KG1 (cell line): ENCODE measurements at places on chromosomes 16 and 17.

DNA sequence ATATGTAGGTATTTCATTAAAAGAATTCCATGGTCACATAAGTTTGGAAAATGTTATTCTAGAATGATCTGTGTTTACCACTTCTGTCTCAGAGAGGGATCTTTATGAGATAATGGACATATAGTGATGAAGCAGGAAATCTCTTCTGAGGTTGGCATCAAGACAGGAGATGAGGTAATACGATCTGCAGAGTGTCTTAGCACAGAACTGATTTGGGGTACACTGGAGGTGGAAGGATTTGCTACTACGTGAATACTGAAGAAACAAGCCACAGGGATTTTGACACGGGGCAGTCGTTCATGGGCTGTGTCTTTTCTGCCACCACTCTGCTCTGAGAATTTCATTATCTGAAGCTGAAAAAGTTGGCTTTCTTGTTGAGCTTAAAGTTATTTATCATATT lies 5.5 kb downstream of the CBFB start:
- no peak for DNase-seq

GRCh38 chr17:27603880-27604794 lies 26.9 kb upstream of the LGALS9 start:
- DNase-seq, result no peak

DNA sequence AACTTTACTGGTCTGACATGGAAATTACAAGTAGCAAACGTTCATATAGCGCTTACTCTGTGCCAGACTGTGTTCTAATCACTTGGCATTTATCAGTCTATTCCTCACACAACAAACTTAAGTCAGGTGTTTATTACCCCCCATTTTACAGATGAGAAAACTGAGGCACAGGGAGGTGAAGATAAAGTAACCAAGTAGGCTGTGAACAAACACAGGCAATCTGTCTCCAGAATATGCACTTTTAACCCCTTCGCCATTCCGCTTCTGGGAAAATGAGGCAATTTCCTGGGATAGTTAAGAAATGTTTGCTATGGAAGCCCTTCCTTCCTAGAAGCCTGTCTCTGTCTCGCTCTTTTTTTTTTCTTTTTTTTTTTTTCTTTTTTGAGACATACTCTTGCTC lies 12.2 kb upstream of the CXCL16 start:
- DNase-seq, result no peak

DNA sequence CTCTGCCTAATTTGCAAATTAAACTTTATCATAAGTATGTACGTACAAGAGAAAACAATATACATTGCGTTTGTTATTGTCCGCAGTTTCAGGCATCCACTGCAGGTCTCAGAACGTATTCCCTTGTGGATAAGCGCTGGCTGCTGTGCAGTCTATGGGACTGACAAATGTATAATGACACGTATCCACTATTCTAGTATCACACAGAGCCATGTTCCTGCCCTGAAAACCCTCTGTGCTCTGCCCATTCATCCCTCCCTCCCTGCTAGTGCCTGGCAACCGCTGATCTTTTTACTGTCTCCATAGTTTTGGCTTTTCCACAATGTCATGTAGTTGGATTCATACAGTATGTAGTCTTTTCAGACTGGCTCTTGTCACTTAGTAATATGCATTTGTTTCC lies 179.4 kb downstream of the MAF start:
- no peak for DNase-seq

DNA sequence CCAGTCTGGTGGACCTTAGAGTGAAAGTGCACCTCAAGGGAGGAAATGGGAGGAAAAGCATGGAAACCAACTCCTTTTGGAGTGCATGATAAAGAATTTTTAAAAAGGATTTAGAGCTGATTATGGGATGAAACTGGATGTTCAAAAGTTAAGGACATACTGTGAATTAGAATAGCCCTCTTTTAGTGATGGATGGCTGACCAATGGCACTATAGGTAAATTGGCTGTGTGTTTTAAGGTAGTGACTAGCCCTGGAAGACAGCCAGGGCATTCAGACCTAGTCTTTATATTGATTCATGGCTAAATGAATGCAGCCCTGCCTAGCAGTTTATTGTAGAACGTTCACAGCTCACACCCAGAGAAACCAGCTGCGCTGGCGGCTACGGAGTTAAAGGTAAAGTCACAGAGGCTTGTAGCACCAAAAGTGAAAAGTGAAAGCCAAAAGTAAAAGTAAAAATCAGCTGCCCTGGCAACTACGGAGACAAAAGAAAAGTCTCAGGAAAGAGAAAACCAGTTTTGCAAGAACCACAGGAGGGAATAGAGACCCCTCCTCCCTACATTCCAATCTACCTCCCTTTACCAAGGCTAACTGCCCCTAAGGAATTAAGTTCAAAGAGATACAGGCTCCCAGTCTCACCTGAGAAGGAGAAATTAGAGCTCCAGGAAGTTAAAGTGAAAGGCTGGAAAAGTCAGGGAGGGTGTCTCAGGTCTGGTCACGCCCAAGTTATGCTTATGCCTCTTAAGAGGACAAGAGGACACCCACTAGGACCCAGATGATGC lies 21.8 kb downstream of the ACSM1 start:
- DNase-seq, result no peak

DNA sequence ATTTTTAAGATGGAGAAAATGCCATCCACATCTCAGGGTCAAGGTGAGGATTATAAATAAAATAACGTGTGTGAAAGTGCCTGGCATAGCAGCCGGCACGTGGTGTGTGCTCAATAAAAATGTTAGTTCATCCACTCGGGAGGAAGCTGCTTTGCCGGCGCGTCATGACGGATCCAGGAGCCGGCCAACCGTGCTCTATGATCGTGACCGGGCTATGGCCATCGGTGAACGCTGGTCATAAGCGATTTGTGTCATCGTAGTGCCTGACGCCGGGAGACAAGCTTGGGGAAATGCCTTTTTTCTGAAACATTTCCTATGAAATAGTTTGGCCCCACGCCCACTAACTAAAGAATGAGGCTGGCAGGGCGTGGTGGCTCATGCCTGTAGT lies 74.0 kb downstream of the CMC2 start:
- no peak for DNase-seq

GRCh38 chr16:10971560-10971961 lies 27.2 kb downstream of the CLEC16A start:
- DNase-seq, result peak; percentile 44

DNA sequence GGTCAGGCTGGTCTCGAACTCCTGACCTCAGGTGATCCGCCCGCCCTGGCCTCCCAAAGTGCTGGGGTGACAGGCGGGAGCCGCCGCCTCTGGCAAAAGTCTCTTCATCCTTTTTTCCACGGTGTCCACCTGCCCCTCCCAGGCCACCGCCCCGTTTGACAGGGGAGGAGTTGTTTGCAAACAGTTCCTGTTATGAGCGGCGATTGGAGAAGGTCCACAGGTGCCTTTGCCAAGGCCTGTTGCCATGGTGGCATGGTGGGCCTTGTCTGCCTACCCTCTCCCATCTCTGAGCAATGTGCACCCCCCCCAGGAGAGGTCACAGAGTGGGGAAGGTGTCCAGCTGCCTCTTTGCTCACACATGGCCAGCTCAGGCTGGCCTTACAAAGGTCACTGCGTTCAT lies 16.0 kb upstream of the RAP1GAP2 start:
- DNase-seq, result no peak

- no peak for DNase-seq
These were observed 79.6 kb downstream of the GAS7 start for GRCh38 chr17:10118788-10119130.

GRCh38 chr17:28970879-28971278 lies 19.6 kb upstream of the PHF12 start:
- no peak for DNase-seq

DNA sequence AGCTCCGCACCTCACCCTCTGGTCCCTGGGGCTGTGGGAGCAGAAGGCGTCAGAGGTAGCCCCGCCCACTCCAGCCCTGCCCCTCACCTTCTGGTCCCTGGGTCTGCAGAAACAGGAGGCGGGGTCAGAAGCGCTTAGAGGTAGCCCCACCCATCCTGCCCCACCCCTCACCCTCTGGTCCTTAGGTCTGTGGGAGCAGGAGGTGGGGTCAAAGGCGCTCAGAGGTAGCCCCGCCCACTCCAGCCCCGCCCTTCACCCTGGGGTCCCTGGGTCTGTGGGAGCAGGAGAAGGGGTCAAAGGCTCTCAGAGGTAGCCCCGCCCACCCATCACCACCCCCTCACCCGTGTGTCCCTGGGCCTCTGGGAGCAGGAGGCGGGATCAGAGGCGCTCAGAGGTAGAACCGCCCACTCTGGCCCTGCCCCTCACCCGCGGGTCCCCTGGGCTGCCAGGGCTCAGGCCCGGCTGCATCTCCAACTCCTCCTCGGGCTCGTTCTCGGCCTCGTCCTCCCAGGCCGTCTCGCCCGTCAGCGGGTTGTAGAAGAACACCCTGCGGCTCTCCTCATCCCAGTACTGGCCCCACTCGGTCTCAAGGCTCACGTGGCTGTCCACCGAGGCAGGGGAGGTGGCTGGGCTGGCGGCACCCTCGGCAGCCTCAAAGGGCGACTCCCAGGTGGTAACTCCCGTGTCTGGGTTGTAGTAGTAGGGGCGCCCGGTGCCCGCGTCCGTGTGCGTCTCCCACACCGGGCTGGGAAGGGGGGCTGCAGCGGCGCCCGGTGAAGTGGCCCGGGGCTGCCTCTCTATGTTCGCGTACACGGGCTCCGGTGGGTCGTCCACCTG lies 27.2 kb downstream of the ARHGAP27 start:
- no peak for DNase-seq

DNA sequence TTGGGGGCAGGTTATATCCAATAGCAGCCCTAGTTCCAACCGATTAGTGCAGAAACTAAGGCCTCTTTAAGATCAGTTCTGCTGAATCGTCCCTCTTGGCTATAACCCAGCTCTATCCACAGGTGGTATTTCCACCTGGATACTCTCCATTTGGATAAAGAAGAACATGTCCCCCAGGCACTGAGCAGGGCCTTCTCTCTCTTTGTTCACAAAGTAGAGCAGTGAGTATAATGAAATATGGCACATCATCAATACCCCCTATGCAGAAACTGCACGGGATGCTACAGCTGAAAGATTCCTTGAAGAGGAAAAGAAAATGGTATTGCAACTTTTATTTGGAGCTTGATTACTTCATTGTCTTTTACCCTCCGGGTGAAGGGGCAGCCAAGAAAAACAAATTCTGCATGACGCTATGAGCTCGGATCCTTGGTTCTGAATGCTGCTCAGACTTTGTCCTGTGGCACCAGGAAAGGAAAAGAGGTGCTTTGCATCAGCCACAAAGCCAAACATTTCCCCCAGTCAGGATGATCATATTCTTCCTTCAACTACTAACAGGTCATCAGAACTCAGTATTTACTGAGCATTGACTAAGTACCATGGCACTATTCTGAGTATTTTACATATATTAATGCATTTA lies 399.7 kb downstream of the NPIPA8 start:
- DNase-seq, result no peak

- no peak for DNase-seq
These were observed 24.3 kb downstream of the LITAF start for GRCh38 chr16:11562411-11562810.

GRCh38 chr17:42608305-42609181 lies 631 bp downstream of the RETREG3 start:
- DNase-seq, result no peak

- DNase-seq, result no peak
These were observed 3.8 kb upstream of the JPT2 start for GRCh38 chr16:1674306-1674705.

DNA sequence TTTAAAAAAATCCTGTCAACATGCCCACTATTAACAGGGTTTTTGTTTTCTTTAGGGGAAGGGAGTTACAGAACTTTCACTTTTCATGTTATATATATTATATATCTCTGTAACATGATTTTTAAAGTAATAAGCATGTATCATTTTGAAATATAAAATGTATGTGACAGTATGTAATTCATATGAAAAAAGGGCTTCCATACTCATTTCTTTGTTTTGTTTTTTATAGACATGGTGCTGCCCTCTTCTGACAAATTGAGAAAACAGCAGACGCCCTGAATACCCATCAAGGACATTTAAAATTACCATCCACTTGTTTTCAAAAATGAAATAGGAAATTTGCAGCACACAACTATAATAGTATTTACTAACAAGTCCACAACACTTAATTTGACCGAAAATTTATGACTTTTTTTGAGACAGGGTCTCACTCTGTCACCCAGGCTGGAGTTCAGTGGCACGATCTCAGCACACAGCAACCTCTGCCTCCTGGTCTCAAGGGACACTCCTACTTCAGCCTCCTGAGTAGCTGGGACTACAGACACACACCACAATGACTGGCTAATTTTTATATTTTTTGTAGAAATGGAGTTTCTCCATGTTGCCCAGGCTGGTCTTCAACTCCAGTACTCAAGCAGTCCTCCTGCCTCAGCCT lies 30.4 kb downstream of the CFDP1 start:
- DNase-seq, result no peak

- no peak for DNase-seq
These were observed 24.7 kb downstream of the DNAI2 start for GRCh38 chr17:74298778-74299177.

DNA sequence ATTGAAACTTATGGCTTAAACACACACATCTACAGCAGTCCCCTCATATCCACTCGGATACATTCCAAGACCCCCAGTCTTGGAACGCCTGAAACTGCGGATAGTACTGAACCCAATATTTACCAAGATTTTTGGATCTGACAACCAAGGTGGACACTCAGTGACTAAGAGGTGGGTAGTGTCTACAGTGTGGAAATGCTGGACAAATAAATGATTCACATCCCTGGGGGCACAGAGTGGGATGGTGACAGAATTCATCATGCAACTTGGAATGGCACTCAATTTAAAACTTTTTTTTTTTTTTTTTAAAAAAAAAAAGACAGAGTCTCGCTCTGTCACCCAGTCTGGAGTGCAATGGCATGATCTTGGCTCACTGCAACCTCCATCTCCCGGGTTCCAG lies 54.2 kb upstream of the TRAP1 start:
- DNase-seq, result no peak

DNA sequence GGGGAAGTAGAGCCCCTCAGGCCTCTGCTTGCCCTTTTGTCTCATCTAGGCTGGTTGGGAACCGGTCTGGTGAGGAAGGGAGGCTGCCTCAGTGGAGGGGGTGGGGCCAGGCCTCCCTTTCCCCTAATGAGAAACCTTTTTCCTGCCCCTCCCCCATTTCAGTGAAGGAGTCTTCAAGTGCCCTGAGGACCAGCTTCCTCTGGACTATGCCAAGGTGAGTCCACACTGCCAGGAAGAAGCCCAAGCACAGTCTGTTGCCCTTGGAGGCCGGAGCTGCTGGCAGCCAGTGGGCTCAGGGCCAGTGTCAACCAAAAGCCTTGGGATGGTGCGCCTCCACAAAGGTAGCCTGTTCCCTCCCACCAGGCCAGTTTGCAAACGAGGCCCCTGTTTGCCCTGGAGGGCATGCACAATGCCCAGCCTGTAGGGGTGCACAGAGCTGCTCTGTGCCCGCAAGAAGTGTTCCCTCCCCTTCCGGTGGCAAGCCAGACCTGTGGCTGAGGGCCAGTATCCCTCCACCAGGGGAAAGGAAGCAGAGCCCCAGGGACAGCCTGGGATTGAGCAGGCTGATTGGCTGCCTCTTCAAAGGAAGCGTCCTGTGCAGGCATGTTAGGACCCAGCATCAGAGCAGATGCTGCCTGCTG lies 3.4 kb downstream of the TRAF4 start:
- no peak for DNase-seq
